ENCODE measurements at places on chromosomes 13 and 19.

- DNase-seq: no peak
Observed at GRCh38 chr19:50725218-50725910, 2.2 kb downstream of the CLEC11A start.

DNA sequence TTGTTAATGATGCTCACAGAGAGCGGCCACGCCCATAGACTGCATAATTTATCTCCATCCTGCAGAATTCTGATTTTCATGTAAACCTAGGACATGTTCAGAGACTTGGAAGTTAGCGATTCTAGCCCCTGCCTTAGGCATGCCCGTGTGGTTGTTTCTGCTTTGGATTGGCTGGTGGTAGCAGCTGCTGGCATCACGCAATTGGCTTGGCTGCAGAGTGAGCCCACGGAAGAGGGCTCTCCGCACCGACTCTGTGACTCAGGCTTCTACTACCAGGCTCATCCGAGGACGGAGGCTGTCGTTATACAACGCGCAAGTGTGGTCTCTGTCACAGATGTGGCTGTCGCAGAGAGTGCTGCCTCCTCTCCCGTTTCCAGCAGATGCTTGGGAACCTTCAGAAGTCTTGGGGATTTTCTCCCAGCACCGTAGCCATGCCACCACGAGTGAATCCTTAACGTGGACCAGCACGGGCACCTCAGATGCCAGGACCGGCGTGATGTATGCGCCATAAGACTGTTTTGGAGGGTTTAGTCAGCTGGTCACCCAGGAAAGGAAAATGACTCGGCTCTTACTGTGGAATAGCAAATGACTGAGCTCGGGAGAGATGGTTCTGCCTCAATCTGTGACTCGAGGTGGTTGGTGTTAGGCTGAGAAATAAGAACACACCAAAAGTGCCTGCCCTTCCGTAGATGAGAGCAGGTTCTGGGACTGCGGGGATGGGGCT, 61.0 kb upstream of the F7 start:
- DNase-seq: no peak

DNA sequence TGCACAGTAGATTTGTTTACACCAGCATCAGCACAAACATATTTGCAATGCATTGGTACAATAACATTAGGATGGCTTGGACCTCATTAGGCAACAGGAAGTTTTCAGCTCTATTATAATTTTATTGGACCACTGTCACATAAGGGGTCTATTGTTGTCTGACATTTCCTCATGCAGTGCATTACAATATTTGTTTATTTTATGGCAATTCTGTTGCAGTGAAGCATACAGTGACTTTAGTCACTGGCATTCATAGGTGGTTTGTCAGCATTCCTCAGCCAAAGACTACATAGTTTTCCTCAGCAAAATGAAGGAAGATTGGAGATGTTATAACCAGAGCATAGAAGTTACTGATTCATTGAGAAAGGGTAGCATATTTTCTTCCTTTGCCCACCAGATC, 1732.9 kb downstream of the PCDH9 start:
- DNase-seq: no peak

DNA sequence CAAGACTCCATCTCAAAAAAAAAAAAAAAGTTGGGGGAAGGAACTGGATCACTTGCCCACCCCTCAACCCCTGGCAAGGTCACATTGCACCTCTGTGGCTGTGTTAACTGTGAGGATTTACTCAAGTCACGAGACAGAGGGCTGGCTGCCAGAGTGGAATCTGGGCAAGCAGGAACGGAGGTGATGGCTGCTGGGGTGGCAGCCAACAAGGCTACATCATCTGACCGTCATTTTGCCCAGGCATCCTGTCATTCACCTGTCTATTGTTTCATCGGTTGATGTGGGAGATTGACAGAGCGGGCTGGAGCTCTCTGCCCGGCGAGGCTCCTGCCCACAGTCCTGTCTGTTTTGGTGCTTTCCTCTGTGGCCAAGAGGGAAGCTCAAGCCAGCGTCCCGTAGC, 75.7 kb downstream of the DPF1 start:
- no peak for DNase-seq

DNA sequence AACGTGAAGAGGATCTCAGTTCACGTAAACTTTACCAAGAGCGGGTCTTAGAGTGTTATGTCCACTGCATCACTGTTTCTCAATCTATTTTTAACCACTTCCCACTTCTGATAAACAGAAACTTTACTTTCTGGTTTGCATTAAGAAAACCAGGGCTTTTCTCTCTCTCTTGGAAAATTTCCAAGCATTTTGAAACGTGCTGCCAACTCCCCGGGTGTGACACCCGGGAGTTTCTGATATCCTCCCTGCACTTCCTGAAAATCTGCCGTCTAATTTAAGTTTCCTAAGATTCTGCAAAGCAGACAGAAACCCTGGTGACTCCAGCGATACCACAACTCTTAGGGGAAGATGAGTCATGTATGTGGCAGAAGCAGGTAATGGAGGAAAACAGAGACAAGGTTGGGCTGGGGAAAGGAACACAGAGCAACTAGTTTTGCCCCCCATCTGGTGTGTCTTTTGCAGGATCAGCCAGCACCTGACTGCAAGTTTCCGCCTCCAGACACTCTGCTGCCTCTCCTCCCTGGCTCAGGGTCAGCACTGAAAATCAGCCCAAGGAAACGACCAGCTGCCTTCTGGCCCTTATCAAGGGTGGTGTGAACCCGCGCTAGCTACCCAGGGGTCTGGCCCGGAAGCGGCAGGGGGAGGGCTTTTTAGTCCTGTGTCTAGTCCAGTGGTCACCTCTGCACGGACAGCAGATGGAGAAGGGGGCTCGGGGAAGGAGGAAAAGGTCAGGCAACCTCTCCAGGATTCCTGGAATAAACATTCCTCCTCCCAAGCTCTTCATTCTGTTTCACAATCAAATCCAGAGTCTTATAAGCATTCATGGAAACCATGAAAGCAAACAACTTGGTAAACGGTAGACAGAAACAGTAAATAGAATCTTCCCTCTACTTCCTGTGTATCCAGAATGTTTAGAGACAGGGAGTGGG, 11.3 kb upstream of the FFAR2 start:
- DNase-seq: no peak

GRCh38 chr13:36282821-36283432, 14.7 kb downstream of the CCDC169 start:
- no peak for DNase-seq

DNA sequence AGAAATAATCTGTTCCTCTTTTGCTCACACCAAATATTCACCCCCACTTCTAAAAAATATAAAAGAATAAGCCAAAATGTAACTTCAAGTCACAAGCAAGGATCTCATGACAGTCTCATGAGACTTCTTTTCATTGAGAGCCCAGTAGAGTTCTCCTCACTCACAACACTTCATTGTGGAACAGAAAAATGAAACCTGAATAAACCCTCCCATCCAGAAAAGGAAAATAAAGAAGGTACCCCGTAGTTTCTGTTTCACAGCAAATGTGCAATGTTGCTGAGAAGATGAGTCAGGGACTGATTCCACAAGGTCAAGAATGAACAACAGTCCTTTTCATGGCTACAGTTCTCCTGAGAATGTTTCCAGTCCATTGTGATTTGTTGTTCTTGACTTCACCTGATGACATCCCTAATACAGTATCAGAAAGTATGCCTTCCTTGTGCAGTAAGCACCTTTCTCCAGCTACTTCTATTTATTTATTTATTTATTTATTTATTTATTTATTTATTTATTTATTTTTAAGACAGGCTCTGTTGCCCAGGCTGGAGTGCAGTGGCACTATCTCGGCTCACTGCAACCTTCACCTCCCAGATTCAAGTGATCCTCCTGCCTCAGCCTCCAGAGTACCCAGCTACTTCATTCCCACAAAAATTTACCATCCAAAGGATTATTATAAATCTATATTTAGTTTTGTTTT, 6.4 kb upstream of the ZNF841 start:
- DNase-seq: no peak

DNA sequence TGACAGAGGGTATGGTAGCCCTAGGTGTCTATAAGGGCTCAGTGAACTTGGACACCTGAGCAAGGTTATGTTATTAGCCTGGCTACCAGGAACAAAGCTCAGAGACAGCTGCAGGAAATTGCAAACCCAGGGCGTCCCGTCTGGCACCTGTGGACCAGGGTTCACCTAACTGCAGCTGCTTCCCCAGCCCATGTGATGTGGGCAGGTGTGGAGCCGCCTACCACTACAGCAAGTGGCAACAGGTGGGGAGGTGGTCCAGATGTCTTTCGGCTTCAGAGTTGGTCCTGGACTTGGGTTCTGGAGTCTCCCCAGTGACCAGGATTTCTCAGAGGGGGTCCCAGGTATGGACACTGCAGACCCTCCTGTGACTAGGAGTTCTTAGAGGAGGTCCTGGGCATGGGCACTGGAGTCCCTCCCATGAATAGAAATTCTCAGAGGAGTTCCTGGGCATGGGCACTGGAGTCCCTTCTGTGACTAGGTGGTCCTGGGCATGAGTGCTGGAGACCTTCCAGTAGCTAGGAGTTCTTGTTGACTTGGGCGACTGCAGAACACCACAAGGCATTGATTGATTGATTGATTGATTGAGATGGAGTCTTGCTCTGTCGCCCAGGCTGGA, 25.2 kb downstream of the ACTL9 start:
- no peak for DNase-seq

DNA sequence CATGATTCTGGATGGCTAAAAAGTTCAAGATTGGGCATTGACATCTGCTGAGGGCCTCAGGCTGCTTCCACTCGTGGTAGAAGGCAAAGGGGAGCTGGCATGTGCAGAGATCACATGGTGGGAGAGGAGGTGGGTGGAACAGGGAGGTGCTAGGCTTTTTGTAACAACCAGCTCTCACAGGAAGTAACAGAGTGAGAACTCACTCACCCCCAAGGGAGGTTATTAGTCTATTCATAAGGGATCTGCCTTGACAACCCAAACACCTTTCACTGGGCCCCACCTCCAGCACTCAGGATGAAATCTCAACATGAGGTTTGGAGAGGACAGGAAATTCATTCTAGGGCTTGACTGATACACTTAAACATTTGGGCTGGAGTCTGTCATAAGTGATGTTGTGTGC, 197.7 kb upstream of the RNF113B start:
- no peak for DNase-seq

DNA sequence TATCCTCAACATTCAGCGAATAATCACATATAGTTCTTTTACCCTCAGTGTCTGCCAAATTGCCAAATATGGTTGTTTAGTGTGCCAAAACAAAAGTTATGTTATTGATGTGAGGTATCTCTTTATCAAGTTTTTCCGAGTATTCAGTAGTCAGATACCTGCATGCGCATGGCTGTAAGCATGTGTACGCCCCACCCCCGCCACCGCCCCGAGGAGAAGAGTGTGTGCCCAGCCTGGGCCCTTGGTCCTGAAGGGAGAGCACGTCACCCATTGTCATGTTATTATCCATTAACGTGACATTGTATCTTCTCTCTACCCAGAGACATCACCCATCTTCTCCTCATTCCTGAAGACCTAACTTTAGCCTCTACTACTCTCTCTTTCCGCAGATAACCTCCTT, 147.0 kb downstream of the SHISA2 start:
- DNase-seq: no peak

Measured in brain pericyte (primary cell).